ENCODE measurements at places on chromosomes 4 and X. TPM values are rescaled to one million over a fixed set of nuclear protein-coding genes. Genes with fewer than 3 reads are reported as not detected.

MEPE gene
- not detected for total RNA-seq

SH2D1A gene
- 0.71 TPM for total RNA-seq

SMIM43 gene
- total RNA-seq, result 0.37 TPM

SPANXB1 gene
- total RNA-seq, result not detected

REPS2 gene
- total RNA-seq, result 0.04 TPM

PPP1R3F gene
- total RNA-seq, result 11.4 TPM

NKRF gene
- total RNA-seq, result 18.8 TPM

GABRQ gene
- total RNA-seq, result not detected

FAM9B gene
- total RNA-seq, result not detected

BTK gene
- total RNA-seq, result not detected

CYP2U1 gene
- total RNA-seq, result 1.5 TPM

LNX1 gene
- total RNA-seq, result 0.33 TPM

SOX3 gene
- total RNA-seq, result not detected

FAT1 gene
- total RNA-seq, result 107 TPM

NXF2 gene
- not detected for total RNA-seq
